ENCODE measurements at places on chromosomes 7 and 10.

- peak overlapping the region; percentile 96 for H3K27ac ChIP-seq
- H3K4me1 ChIP-seq = peaks cover 23% of the 10 kb centered on the region
- no peak overlapping the region for H3K4me3 ChIP-seq
- peaks cover 43% of the 10 kb centered on the region for H3K36me3 ChIP-seq
Measured at GRCh38 chr7:151590071-151590849, 70.6 kb upstream of the RHEB start.

GRCh38 chr10:113525713-113526112, 27.1 kb upstream of the HABP2 start:
- no peaks in the 10 kb centered on the region for H3K4me1 ChIP-seq
- no peaks in the 10 kb centered on the region for H3K27me3 ChIP-seq
- no peak overlapping the region for H3K4me3 ChIP-seq
- DNase-seq = no peak

GRCh38 chr7:34835901-34836600, 178.0 kb downstream of the NPSR1 start:
- H3K27ac ChIP-seq = no peak overlapping the region
- H3K4me3 ChIP-seq = no peak overlapping the region
- DNase-seq = no peak
- no peaks in the 10 kb centered on the region for H3K4me1 ChIP-seq
- H3K36me3 ChIP-seq = no peaks in the 10 kb centered on the region

- no peak overlapping the region for H3K4me3 ChIP-seq
- H3K36me3 ChIP-seq = no peaks in the 10 kb centered on the region
- no peak for DNase-seq
- H3K27ac ChIP-seq = no peak overlapping the region
- no peaks in the 10 kb centered on the region for H3K27me3 ChIP-seq
- no peaks in the 10 kb centered on the region for H3K4me1 ChIP-seq
Measured at GRCh38 chr10:86036544-86036831, 330.1 kb downstream of the GRID1 start.

- no peak overlapping the region for H3K4me3 ChIP-seq
- H3K27ac ChIP-seq = no peak overlapping the region
- no peaks in the 10 kb centered on the region for H3K36me3 ChIP-seq
- no peaks in the 10 kb centered on the region for H3K27me3 ChIP-seq
Measured at GRCh38 chr7:124779194-124779593, 13.6 kb upstream of the GPR37 start.

- H3K4me1 ChIP-seq = no peaks in the 10 kb centered on the region
- no peak overlapping the region for H3K4me3 ChIP-seq
- H3K27ac ChIP-seq = no peak overlapping the region
- DNase-seq = no peak
- H3K27me3 ChIP-seq = no peaks in the 10 kb centered on the region
Measured at GRCh38 chr7:115822801-115823200, 207.8 kb downstream of the TFEC start.

- no peaks in the 10 kb centered on the region for H3K27me3 ChIP-seq
- DNase-seq = no peak
- no peak overlapping the region for H3K4me3 ChIP-seq
- no peak overlapping the region for H3K27ac ChIP-seq
- no peaks in the 10 kb centered on the region for H3K36me3 ChIP-seq
Measured at GRCh38 chr10:480928-481552, 208.4 kb downstream of the DIP2C start.

DNA sequence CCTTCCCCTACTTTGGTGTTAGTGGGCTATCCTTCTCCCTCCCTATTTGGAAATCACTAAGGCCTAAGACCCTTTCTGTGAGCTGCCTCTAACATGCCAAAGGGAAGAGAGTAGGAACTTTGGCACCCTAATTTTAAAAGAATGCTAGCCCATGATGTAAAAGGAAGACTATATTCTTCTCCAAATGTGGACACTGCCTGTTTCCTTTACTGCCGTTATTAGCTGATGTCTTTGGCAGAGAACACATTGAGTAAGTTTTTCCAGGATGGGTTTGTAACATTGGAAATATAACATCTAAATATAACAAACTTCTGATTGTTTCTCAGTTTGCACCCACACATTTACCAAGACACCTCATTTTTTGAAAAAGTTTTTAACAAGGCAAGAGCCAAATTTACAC, 56.9 kb upstream of the TNKS2 start:
- H3K27ac ChIP-seq = no peak overlapping the region
- H3K4me3 ChIP-seq = no peak overlapping the region
- H3K27me3 ChIP-seq = no peaks in the 10 kb centered on the region
- H3K36me3 ChIP-seq = no peaks in the 10 kb centered on the region
- no peaks in the 10 kb centered on the region for H3K4me1 ChIP-seq
- no peak for DNase-seq

GRCh38 chr10:14736600-14737081, 38.1 kb downstream of the FAM107B start:
- H3K27me3 ChIP-seq = no peaks in the 10 kb centered on the region
- no peaks in the 10 kb centered on the region for H3K4me1 ChIP-seq
- H3K36me3 ChIP-seq = no peaks in the 10 kb centered on the region
- DNase-seq = no peak

- H3K4me1 ChIP-seq = peaks cover 12% of the 10 kb centered on the region
- H3K27me3 ChIP-seq = no peaks in the 10 kb centered on the region
- no peak overlapping the region for H3K4me3 ChIP-seq
- DNase-seq = no peak
Measured at GRCh38 chr10:29163746-29164145, 125.1 kb upstream of the LYZL1 start.

- H3K27me3 ChIP-seq = no peaks in the 10 kb centered on the region
- H3K4me3 ChIP-seq = no peak overlapping the region
- no peak for DNase-seq
- H3K36me3 ChIP-seq = no peaks in the 10 kb centered on the region
- no peaks in the 10 kb centered on the region for H3K4me1 ChIP-seq
Measured at GRCh38 chr7:41053820-41054219, 649.1 kb downstream of the INHBA start.

GRCh38 chr10:103569896-103570295, 76.4 kb downstream of the NEURL1 start:
- DNase-seq = no peak
- H3K27me3 ChIP-seq = no peaks in the 10 kb centered on the region
- no peak overlapping the region for H3K4me3 ChIP-seq
- no peaks in the 10 kb centered on the region for H3K36me3 ChIP-seq
- no peaks in the 10 kb centered on the region for H3K4me1 ChIP-seq

DNA sequence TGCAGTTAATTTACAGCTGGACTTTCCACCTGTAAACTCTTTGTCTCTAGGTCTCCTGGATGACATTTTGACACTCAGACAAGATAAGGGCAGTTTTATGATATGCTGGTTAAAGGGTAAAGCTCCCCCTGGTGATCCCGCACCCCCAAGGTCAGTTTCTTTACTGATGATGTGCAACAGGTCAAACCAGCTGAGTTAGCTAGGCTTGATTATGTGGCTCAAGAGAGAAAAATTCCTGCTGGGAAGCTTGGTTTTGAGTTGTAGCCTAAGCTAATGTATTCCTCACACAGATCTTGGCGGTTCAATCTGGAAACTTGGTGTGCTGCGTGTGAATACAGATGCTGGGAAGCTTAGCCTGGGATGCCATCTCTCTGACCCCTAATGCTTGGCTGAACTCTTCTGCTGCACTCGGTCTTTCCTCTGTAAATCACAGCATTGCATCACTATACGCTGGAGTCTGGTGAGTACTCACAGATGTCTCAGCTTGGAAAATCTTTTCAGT, 11.4 kb upstream of the AKR1D1 start:
- H3K27me3 ChIP-seq = peaks cover 3% of the 10 kb centered on the region
- H3K4me3 ChIP-seq = no peak overlapping the region
- no peaks in the 10 kb centered on the region for H3K36me3 ChIP-seq
- DNase-seq = no peak
- H3K4me1 ChIP-seq = no peaks in the 10 kb centered on the region
- H3K27ac ChIP-seq = no peak overlapping the region

DNA sequence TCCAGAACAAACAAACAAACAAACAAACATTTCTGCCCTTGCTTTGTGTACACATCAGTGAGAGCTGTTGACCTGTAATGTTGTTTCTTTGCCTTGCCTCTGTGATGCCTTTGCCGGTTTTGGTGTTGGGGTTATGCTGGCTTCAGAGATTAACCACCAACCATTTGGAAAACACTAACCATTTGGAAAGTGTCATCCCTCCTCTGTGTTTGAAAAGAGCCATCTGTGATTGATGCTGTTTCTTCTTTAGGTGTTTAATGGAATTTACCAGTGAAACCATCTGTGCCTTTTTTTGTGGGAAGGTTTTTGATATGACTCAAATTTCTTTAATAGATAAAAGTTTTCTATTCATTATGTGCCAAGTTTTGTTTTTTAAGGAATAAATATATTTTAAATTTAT, 46.5 kb downstream of the INPP5A start:
- no peaks in the 10 kb centered on the region for H3K27me3 ChIP-seq
- H3K36me3 ChIP-seq = no peaks in the 10 kb centered on the region
- no peaks in the 10 kb centered on the region for H3K4me1 ChIP-seq
- no peak overlapping the region for H3K27ac ChIP-seq
- DNase-seq = no peak

- H3K4me3 ChIP-seq = no peak overlapping the region
- no peak overlapping the region for H3K27ac ChIP-seq
- H3K4me1 ChIP-seq = no peaks in the 10 kb centered on the region
- no peak for DNase-seq
- H3K36me3 ChIP-seq = peaks cover 10% of the 10 kb centered on the region
Measured at GRCh38 chr7:24730018-24730369, 27.3 kb downstream of the GSDME start.

GRCh38 chr7:82335927-82336326, 107.7 kb downstream of the CACNA2D1 start:
- H3K4me1 ChIP-seq = no peaks in the 10 kb centered on the region
- H3K27ac ChIP-seq = no peak overlapping the region
- no peaks in the 10 kb centered on the region for H3K36me3 ChIP-seq
- H3K27me3 ChIP-seq = peaks cover 4% of the 10 kb centered on the region

DNA sequence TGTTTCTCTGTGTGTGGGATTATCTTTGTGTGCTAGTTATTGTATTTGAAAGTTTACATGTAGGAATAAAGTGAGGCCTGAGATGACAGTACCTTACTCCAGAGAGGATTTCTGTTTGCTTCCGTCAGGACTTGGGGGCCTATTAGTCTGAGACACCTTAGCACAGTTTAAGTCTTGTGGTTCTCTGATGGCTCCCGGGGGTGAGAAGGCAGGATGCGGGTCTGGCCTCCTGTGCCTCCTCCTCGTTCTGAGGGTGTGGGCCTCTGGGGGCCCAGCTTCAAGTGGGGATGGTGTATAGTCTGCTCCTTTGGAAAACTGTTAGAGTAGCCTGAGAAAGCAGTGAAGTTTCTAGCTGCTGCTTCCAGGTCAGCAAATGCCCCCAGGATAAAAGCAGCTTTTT, 12.4 kb downstream of the MTURN start:
- no peaks in the 10 kb centered on the region for H3K27me3 ChIP-seq
- peaks cover 34% of the 10 kb centered on the region for H3K4me1 ChIP-seq
- no peak for DNase-seq
- no peak overlapping the region for H3K4me3 ChIP-seq

DNA sequence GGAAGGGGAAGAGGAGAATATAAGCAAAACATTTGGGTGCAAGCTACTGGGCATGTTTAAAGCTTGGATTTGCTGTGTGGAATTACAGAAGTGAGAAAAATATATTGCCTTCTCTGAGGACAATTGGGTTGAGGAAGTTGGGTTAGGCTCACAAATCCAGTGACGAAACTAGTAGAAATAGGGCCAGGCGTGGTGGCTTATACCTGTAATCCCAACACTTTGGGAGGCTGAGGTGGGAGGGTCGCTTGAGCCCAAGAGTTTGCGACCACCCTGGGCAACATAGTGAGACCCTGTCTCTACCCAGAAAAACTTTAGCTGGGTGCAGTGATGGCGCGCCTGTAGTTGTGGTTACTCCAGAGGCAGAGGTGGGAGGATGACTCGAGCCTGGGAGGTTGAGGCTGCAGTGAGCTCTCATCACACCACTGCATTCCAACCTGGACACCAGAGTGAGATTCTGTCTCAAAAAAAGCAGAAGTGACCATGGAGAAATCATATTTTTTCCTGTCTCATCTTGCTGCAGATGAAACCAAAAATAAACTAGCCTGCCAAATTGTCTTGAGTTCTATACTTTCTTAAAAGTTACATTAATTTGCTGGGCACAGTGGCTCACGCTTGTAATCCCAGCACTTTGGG, 22.4 kb downstream of the NRBF2 start:
- no peak overlapping the region for H3K27ac ChIP-seq
- no peaks in the 10 kb centered on the region for H3K27me3 ChIP-seq
- H3K36me3 ChIP-seq = peaks cover 51% of the 10 kb centered on the region
- no peaks in the 10 kb centered on the region for H3K4me1 ChIP-seq
- no peak overlapping the region for H3K4me3 ChIP-seq
- no peak for DNase-seq

DNA sequence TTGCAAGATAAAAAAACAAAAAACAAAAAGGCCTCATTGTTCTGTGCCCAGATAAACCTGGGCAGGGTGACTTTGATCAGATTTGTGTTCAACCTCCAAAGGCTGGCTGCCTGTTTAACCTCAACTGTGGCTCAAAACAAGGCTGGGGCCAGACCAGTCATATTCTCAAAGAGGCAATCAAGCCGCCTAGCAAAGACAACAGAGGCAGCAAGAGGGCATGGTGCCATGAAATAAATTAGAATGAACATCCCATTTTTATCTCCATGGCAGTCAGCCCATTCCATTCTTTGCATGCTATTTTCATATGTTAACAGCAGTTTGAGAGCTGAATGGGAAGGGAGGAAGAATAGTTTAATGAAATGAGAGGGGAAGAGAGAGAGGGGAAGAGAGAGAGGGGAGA, 1150.3 kb downstream of the TYW1 start:
- no peak for DNase-seq
- H3K36me3 ChIP-seq = no peaks in the 10 kb centered on the region
- no peaks in the 10 kb centered on the region for H3K4me1 ChIP-seq
- H3K4me3 ChIP-seq = no peak overlapping the region
- no peaks in the 10 kb centered on the region for H3K27me3 ChIP-seq

DNA sequence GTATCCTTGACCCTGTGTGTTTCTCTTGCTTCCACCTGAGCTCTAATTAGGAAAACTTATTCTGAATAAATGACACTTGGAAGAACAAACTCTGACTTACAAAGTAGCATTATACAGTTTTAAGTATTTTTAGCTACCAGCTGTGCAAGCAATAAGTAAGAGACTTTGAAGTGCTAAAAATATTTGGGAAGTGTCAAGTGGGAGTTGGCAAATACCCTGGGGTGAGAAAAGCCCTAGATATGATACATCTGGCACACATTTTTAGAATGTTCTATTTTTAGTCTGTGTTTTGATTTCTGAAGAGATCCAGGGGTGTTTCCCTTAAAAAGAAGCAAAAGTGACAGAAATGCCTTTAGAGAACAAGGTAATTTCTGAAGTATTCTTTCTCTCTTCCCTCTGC, 132.7 kb upstream of the TEX47 start:
- DNase-seq = no peak
- H3K27ac ChIP-seq = no peak overlapping the region
- peaks cover 2% of the 10 kb centered on the region for H3K27me3 ChIP-seq
- no peaks in the 10 kb centered on the region for H3K36me3 ChIP-seq
- H3K4me3 ChIP-seq = no peak overlapping the region
- no peaks in the 10 kb centered on the region for H3K4me1 ChIP-seq

- no peak for DNase-seq
- H3K36me3 ChIP-seq = no peaks in the 10 kb centered on the region
- no peaks in the 10 kb centered on the region for H3K4me1 ChIP-seq
Measured at GRCh38 chr10:43230909-43231522, 35.8 kb downstream of the RASGEF1A start.

Measured in RWPE2 (cell line).